ENCODE measurements at places on chromosomes 16 and 17.

GRCh38 chr17:65593855-65594845, 32.7 kb upstream of the AXIN2 start:
- DNase-seq = no peak

DNA sequence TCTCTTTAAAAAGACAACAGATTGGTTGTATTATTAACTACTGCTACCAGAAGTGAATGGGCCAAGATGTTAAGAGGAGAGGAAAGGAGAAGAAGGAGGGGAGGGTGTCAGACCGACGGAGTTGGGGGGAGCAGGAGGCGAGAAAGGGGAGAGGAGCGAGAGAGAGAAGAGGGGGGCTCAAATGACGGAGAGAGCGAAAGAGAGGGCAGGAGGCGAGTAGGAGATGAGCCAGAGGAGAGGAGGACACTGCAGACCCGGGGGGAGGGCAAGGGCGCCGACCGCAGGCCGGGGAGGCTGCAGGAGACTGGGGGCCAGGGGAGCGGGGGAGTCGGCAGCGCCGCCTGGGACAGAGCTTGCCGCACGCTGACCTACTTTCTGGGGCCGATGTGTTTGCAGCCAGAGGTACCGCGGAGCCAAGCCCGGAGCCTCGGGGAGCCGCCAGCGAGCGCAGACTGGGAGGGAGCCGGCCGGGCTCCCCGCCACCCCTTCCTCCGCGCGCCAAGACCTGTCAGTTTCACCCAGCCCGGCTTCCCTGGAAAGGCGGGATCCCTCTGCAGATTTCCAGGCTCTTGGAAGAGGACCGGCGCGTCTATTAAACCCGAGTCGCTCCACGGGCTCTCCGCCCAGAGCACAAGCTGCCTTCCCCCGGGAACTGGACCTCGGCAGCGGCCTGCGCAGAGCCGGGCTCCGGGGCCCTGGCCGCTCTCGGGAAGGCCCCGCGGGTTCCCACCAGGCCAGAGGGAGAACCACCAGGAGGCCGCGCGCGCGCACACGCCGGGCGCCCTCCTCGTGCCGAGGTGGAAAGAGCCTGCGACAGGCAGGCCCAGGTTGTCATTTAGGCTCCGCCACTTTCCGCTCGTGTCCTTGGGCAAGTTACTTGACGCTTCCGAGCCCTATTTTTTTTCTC, 74.6 kb downstream of the CMC2 start:
- no peak for DNase-seq

GRCh38 chr17:75138519-75138918, 7.0 kb upstream of the NT5C start:
- no peak for DNase-seq

DNA sequence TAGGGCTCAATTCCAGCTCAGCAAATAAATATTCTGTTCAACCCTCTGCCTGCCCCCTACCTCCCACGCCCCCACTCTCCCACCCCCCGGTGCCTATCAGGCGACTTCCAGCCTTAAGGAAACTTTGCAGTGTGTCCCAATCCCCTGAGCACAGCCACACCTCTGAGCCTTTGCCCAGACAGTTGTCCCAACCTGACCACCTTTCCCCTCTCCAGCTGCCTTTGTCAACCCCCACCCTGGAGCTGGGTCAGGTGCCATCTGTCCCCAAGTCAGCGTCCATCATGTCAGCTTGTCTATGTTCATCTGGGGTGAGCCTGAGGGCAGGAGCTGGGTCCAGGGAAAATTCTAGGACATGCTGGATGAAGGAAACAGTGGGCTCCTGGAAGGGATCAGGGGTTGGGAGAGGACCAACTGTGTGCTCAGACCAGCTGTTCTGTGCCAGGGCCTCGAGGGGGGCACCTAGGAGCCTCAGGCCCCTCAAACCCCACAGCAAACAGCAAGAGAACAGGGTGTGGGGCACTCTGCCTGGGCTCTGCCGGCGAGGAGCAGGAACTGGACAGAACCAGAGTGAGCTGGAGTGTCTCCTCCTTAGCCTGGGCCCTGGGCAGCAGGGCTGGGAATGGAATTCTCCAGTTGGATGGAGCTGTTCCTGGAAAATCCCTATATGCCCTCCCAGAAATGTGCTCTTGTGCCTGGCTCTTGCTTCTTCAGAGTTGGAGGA, 17.8 kb downstream of the CDH16 start:
- DNase-seq = no peak

DNA sequence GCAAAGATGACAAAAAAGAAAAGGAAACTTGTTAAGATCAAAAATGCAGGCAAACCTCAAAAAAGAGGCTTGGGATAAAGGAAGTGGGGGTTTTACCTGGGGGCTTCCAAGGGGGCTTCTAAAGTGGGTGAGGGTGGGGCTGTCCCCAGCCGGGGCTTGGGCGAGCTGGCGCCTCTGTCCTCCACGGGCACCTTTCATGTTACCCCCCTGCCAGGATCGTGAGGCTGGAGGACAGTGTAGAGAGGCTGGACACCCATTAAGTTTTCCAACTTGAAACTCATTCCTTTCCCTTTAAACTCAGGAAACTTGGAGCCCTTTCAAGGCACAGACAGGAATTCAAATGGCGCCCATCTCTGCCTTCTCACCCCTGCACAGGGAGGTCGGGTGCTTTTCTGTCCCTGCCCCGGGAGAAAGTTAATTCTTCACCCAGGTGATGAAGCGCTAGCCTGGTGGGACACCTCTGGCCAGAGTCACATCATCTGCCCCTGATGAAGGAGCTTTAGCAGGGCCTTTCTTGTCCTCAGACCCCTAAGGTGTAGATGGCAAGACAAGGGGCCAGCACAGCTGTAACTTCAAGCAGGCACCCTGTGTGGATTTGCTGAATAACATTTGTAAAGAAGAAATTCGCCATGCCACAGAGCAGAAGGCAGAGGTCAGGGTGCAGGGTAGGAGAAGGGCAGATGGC, 87.3 kb downstream of the C16orf78 start:
- no peak for DNase-seq
